AG04450 (cell line): ENCODE measurements at places on chromosomes 7 and 10. TPM values are rescaled to one million over a fixed set of nuclear protein-coding genes. Genes with fewer than 3 reads are reported as not detected.

Gene SLC26A4
- 0.11 and 0.12 TPM in 2 replicates for polyA plus RNA-seq

Gene RFC2
- 11.3 and 15.4 TPM in 2 replicates for polyA plus RNA-seq

Gene CYP3A7
- polyA plus RNA-seq: 0.17 and 0.36 TPM in 2 replicates

Gene AQP1
- polyA plus RNA-seq: 0.32 and 0.36 TPM in 2 replicates

Gene TAS2R39
- polyA plus RNA-seq: not detected in 2 replicates

Gene ANKRD7
- polyA plus RNA-seq: 0.30 and 0.50 TPM in 2 replicates

Gene TBX20
- polyA plus RNA-seq: not detected in 2 replicates

Gene NUTM2E
- polyA plus RNA-seq: 0.07 and 0.09 TPM in 2 replicates

Gene CTAGE4
- polyA plus RNA-seq: 0.04 TPM in 1 of 2 replicates, not detected in the other

Gene OGA
- polyA plus RNA-seq: 71.9 and 82.6 TPM in 2 replicates

Gene ADARB2
- polyA plus RNA-seq: not detected in 2 replicates

Gene GNG11
- polyA plus RNA-seq: 13.8 and 19.7 TPM in 2 replicates

Gene H2BK1
- not detected in 2 replicates for polyA plus RNA-seq

Gene TEX36
- not detected in 2 replicates for polyA plus RNA-seq

Gene GRK5
- 27.6 and 29.3 TPM in 2 replicates for polyA plus RNA-seq

Gene SPDYE2
- polyA plus RNA-seq: not detected in 2 replicates

Gene PRKG1
- polyA plus RNA-seq: 16.0 and 19.0 TPM in 2 replicates

Gene ZNF722
- not detected in 2 replicates for polyA plus RNA-seq

Gene GSAP
- polyA plus RNA-seq: 7.5 and 8.9 TPM in 2 replicates

Gene ZPBP
- not detected in 2 replicates for polyA plus RNA-seq

Gene BUD31
- 82.3 and 96.8 TPM in 2 replicates for polyA plus RNA-seq

Gene TACR2
- 0.10 TPM in 1 of 2 replicates, not detected in the other for polyA plus RNA-seq

Gene HMX2
- polyA plus RNA-seq: not detected in 2 replicates

Gene CLEC5A
- polyA plus RNA-seq: not detected in 2 replicates

Gene ACHE
- 0.24 and 0.35 TPM in 2 replicates for polyA plus RNA-seq
